Adipocyte (in vitro differentiated cells): ENCODE measurements at places on chromosomes 6 and 20.

DNA sequence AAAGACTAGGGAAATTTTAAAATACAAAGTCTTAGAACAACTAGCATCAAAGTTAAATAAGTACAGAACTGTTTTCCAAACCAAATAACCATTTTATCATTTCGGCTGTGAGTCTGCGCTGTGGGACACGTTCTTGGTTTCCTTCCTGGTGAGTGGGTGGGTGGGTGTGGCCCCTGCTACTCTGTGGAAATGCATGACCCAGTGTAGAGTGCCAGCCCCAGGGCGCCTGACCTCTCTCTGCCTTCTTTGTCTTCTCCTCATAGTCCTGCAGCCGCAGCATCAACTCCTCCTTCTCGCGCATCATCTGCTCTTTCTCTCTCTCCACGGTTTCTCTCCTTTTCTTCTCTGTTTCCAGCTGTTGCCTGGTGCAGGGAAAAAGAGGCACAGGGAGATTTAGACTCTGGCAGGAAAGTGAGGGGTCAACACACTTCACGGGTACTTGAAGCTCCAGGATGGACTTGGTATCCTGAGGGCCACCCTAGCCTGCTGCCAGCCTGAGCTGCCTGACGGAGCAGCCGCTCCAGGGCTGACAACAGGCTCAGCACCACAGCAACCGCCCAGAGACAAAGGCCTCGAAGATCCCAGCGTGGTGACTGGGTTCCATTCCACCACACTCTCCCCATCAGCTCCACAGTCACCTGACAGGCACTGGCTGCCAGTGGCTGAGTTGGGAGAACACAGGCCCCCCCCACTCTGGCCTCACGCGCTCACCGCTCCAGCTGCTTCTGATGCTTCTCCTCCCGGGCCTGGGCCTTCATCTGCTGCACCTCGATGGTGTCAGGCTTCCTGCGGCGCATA, 48.4 kb downstream of the EZR start:
- DNase-seq, result no peak

DNA sequence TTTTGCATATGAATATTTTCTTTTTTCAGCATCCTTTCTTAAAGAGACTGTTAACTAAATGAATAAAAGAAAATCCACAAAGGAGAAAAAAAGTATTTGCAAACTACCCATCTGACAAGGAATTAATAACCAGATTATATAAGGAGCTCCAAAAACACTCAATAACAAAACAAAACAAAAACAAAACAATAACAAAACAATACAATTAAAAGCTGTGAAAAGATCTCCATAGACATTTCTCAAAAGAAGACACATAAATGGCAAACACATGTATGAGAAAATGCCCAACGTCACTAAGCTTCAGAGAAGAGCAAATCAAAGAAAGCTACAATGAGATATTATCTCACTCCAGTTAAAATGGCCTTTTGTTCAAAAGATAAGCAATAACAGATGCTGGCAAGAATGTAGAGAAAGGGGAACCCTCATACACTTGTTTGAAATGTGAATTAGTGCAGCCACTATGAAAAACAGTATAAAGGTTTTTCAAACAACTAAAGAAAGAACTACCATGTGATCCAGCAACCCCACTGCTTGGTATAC, 1310.0 kb upstream of the EYS start:
- DNase-seq, result no peak

DNA sequence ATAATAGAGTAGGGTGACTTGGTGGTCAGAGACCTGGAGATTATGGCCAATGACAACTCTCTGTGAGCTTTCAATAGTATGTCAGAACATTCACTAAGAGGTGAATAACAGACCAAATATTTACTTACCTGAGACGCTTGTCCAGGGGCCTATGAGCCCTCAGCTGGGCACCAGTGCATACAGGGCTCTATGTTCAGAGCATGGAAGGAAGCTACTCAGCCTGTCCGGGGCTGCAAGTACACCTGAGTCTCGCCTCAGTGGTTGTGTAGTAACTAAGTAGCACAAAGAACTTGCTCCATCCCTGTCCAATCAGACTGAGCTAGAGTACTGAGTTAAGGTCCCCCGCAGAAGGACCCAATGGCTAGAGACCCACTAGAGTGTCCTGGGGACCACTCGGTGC, 11.6 kb upstream of the SCGN start:
- DNase-seq, result no peak

GRCh38 chr6:70135219-70136160, 167.4 kb downstream of the COL9A1 start:
- DNase-seq, result no peak

GRCh38 chr6:33323623-33323948, 6.0 kb upstream of the ZBTB22 start:
- no peak for DNase-seq

- no peak for DNase-seq
Observed at GRCh38 chr6:155521719-155522118, 66.1 kb upstream of the NOX3 start.

DNA sequence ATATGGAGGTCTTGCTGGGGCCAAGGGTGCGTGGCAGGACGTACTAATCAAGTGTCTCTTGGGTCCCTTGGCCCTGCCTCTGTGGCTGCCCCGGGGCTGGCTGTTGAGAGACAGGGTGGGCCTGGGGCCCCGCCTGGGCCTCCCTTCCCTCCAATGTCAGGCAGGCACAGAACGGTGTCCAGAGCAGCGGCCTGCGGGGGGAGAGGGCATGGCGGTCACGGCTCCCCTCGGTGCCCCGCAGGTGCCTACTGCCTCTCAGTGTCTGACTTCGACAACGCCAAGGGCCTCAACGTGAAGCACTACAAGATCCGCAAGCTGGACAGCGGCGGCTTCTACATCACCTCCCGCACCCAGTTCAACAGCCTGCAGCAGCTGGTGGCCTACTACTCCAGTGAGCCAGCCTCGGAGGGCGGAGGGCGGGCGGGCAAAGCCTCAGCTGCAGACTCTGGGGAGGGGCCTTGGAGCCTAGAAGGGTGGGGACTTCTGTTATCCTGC, 50.0 kb downstream of the SRC start:
- DNase-seq, result no peak

GRCh38 chr6:9539231-9539755, 875.6 kb downstream of the TFAP2A start:
- no peak for DNase-seq

DNA sequence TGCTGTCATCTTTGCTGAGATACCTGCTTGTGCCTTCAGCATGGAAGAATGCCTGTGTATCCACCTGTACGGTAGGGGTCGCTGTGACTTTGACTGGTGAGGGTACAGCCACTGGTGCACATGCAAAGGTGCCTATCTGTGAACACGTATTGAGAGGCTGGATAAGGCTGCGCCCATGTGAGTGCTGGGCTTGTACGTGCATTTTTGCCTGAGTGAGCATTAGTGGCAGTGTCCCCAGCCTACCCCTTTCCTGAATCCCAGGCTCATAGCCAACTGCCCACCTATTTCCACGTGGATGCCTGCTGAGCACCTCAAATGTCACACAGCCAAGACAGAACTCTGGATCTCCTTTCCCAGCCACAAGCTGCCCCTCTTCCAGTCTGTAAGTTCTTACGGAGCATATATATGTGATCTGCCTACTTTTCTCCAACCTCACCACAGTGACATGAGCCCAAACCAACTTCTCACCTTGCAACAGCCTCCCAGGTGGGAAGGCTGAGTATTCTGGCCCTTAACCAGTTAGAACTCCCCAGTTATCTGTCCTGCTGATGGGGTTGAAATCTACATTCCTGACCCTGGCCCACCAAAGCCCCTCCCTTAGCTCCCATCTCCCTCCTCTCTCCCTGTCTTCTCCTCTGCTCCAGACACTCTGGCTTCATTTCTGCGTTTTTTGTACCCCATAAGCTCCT, 1.1 kb upstream of the SLC2A10 start:
- no peak for DNase-seq

DNA sequence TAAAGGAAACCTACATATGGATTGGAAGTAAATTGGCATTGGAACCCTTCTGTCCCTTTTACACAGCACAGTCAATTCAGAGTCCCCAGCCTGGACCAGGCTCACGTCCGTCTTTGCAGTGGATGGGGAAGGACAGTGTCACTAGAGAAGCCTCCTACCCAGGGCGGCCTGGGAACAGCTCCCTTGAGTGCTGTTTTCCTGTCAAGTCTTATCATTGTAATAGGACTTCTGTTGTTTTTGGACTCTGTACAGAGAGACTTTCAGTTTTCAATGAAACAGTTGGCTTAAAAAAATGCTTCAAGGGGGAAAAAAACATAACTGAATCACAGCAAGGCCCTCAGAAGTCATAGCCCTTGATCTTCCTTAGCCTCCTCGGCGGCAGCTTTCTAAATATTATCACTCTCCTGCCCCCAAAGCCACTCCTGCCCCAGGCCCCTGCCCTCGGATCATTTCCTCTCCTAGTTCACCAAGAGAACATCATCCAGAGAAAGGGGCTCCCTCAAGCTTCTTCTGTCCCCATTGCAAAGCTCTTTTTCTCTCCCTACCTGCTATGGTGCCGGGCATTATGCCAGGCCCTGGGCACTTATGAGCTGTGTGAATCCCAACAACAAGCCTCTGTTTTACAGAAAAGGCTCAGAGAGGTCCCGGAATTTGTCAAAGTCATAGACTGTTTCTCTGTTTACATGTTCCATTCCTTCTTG, 37.8 kb upstream of the CNKSR3 start:
- DNase-seq, result peak; percentile 73
